ENCODE measurements at places on chromosomes 2 and 18. TPM values are rescaled to one million over a fixed set of nuclear protein-coding genes. Genes with fewer than 3 reads are reported as not detected.

CHMP3 gene
- 139 TPM for total RNA-seq

TSPYL6 gene
- under 0.01 TPM for total RNA-seq

CMPK2 gene
- total RNA-seq: 0.58 TPM

ACTG2 gene
- total RNA-seq: 4.1 TPM

SLC5A7 gene
- not detected for total RNA-seq

WNT6 gene
- not detected for total RNA-seq
